NCI-H187 treated with DMSO at 0.1 percent for 48 hours (cell line): ENCODE measurements at places on chromosomes 12 and 14.

- no peak for DNase-seq
These were observed 209.7 kb downstream of the ATXN7L3B start for GRCh38 chr12:74747305-74747704.

DNA sequence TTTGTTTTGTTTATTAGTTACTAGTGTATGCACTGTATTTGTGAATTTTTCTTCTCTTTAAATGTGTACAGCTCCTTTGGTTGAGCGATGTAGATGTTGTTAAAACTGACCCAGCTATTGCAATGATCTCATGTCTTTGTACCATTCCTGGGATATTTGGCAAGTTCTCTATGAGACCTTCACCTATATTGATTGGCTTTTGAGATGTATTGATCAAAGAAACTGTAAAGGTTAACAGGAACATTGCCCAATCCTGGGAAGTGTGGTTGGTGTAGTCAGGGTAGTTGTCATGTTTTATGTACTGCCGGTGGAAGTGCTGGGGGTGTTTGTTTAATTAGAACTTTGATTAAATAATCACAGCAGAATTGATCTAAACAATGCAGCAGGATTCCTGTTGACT lies 43.1 kb downstream of the ACSS3 start:
- DNase-seq: no peak

DNA sequence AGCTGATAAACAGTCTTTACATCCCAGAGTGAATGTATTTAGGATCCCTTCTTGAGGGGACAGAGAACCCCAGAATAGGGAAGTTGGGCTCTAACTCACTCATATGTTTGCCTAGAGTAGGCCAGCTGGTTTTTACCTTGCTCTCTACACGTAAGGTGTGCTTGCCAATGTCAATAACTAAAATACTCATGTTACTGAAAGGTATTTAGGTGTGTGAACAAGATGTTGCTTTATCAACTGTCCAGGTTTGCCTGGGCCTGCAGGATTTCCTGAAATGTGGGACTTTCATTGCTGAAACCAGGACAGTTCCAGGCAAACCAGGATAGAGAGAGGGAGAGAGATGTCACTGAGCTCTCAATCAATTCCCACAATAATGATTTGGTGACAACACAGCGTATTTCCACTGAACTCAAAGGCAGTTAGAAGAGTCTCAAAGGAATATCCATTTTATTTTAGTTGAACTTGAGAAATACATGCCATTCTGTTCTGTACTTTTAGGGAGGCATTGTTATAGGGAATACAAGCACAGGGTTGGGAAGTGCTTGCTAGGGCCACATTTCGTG lies 171.7 kb downstream of the NRXN3 start:
- DNase-seq: no peak

GRCh38 chr14:71591929-71592328 lies 340.3 kb upstream of the RGS6 start:
- DNase-seq: no peak

- DNase-seq: no peak
These were observed 75.0 kb downstream of the FOXN3 start for GRCh38 chr14:89342049-89342448.

GRCh38 chr14:100622224-100622623 lies 35.0 kb upstream of the BEGAIN start:
- DNase-seq: no peak

DNA sequence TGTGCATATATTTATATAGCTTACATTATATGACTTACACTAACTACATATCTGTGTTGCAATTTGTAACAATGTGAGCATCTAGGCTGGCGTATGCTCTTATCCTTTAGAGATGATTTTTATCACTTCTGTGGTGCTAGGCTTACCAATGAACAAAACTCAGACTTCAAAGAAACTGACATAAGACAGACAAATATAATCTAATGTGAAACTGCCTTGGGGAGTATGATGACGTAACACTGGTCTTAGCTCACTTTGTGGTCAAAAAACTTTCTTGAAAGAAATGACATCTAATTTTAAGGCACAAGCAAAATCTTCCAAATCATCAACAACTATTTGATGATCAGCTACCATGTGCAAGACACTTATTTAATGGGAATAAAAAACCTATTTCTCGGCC lies 50.0 kb downstream of the SOX5 start:
- no peak for DNase-seq

DNA sequence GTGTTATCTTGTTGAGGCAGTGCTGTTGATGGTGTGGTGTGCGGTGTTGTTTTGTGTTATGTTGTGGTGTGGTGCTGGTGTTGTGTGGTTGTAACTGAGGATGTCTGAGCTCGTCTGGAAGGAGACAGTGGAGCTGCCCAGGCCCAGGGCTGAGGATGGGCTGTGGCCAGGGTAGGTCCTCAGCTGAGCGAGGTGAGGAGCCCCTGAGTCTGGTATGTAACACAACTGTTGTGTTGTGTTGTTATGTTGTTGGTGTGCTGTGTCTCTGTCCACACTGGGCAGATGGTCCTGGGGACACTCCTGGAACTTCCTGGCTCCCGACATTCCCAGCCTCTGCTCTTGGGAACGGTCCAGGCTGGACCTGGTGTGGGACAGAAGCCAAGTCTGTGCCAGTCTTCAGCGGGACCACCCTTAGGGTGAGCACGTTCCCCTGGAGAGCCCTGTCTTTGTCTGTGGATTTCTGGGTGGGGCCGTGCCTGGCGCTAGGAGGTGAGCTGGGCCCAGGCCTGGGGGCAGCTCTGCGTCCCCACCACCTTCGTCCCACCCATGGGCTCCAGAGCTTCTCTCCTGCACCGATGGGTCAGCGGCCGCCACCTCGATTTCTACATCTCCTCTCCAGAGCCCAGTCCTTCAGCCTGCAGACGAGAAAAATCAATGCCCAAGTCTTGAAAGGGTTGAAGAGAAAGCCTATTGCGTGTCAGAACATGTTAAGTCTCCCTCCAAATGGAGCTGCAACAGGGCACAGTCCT lies 27.4 kb upstream of the SFSWAP start:
- DNase-seq: no peak

DNA sequence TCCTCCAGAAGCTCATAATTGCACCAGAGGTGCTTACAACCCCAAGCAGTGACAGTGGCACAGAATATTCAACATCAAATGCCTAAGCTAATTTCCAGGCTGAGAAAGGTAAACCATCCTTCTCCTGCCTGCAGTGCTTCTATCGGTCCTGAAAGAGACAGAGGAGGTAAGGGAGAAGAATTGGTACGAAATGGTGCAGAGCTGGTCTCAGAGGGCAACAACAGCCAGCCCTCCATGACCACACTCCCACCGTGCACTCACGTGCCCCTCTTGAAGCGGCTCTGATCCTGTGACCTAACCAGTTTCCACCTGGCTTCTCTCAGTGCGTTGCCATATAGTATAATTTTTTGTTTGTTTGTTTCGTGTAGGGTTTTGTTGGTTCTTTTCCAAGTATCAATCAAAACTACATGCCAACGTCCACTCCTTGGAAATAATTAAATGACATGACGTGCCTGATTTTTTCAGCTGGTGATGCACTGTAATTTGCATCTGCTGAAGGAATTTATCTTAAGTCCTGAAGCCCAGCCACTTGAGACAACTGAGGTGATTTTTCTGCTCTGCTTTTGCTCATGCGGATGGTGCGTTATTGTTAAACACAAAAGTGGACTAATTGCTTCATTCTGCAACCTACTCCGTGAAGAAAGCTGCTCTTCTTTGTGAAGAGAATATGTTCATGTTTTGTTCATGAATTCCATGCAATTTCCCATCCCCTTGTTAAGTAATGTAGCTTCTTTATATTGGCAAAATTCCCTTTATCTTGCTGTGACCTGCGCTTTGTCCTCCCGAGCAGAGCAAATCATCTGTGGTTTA lies 1.3 kb upstream of the ATP2A2 start:
- DNase-seq: no peak

GRCh38 chr14:82067221-82067875 lies 533.7 kb upstream of the SEL1L start:
- DNase-seq: peak; percentile 98

GRCh38 chr14:20415782-20416206 lies 2.5 kb upstream of the TEP1 start:
- peak; percentile 55 for DNase-seq

- DNase-seq: no peak
These were observed 182.5 kb upstream of the RASSF8 start for GRCh38 chr12:25775968-25776367.

- DNase-seq: no peak
These were observed 506.0 kb downstream of the DIO2 start for GRCh38 chr14:79705126-79705894.

GRCh38 chr12:56980268-56980667 lies 22.9 kb upstream of the RDH16 start:
- DNase-seq: no peak

- no peak for DNase-seq
These were observed 46.1 kb downstream of the DIO2 start for GRCh38 chr14:80164991-80165721.

DNA sequence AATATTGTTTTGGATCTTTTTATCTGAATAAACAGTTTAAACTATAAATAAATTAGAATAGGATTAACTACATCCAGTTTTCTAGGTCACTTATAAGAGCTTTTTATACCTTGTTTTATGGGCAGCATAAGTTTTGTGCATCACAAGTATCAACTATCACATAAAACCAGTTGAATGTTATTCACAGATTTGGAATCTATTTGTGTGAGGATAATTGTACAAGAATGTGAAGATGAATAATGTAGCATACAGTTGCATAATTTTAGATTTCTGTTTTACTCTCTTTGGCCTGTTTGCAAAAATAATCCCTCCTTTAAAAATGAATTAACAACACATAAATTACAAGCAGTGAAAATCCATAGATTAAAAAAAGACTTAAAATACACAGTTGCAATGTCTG lies 88.8 kb downstream of the SCFD1 start:
- DNase-seq: no peak

DNA sequence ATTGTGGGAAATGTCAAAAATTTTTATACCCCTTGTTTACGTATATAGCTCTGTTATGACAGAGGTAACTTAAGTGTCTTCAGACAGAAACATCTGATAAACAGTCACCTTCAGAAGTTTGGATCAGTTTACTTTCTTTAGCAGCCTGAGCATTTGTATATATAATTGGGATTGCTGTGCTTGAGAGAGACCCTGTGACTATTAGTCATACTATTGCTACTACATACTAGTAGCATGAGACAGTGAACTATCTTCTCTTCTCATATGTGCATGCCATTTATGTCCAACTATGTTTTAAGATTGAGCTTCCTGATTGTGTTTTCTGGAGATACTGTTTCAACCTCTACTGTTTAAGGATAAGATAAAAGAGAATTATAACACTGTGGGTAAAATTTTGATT lies 101.5 kb downstream of the PDE6H start:
- DNase-seq: no peak

GRCh38 chr12:22687361-22688076 lies 62.5 kb downstream of the ETNK1 start:
- no peak for DNase-seq

DNA sequence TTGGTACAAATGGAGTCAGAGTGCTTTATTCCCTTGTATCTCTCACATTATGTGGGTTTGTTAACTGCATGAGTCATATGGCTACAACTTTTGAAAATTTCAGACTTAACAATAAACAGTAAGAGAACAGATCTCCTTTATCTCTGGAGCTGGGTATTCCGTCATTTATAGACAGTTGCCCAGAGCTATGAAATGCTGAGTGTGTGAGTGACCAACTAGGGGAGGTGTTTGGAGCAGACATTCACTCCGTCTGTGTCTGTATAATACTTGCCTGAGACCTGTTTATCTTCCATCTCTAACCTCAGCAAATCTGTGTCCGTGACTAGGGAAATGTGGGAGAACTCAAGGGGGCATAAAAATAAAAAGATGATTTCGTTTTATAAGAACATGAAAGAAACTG lies 279.9 kb upstream of the FAR2 start:
- no peak for DNase-seq

- no peak for DNase-seq
These were observed 16.8 kb downstream of the EML1 start for GRCh38 chr14:99809859-99810558.

GRCh38 chr12:47811581-47812484 lies 7.9 kb downstream of the HDAC7 start:
- no peak for DNase-seq

- no peak for DNase-seq
These were observed 135.4 kb downstream of the GPHN start for GRCh38 chr14:66643344-66643743.

DNA sequence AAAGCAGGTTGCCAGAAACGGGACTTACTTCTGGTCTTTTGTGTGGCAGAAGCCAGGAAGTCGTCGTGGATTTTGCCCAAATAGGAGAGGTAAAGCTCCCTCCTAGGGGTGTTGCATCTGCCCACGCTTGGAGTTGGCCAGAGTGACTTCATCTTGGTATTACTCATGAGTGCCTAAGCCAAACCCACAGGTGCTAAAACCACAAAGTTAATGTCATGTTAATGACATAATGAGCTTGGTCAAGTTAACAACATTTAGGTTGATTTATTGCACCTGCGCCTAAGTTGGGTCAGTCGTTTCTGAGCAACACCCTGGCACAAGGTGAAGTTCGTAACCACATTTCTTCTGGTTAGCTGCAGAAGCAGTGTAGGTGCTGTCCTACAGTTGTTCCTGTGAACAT lies 225.2 kb downstream of the FUT8 start:
- no peak for DNase-seq

DNA sequence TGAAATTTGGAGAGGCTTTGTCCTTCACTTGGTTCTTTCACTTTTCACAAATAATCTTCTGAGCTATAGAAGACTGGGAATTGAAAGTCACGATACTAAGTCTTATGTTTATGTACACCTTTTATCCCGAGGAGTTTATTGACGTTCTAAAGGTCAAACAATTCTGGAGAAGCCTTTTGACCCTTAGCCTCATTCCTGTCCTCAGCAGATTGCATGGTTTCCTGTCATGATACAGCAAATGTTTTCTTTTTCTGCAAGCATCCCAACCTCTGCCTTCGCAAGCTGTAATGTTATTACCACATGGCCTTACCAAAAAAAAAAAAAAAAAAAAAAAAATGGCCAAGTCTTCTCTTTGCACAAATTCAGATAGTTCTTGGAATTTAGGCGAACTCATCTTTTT lies 411.7 kb upstream of the FLRT2 start:
- no peak for DNase-seq

DNA sequence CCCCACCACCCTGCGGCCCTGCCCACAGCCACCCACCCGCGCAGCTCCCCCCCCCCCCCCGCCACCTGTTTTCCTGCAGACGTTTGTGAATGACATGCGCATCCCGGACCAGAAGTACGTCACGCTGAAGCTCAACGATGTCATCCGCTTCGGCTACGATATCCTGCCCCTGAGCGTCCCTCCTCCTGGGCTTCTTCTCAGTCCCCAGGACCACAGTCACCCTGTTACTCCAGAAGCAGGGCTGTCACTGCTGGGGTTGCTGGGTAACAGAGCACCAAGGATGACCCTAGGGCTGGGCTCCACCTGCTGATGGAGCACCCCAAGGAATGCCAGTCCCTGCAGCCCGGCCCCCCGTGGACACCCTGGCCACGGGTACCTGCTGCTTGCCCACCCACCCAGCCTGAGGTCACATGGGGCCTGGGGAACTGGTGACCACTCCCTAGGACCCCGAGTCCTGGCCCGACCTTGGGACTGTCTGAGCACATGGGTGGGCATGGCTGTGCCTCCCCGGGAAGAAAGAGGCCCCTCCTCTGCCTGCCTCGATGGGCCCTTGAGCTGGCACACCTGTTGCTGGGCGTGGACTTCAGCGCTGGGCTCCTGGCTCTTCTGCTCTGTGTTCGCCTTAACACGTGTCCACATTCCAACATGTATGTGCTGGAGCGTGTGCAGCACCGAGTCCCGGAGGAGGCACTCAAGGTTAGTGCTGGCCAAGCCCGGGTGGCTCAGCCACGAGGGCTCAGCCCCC lies 12.9 kb downstream of the CEP170B start:
- no peak for DNase-seq
